ENCODE measurements at places on chromosomes 7 and 10.
A peak's percentile ranks its signal among the peaks of the same experiment; 100 is the strongest.

GRCh38 chr10:81216949-81217348 lies 658.0 kb upstream of the NRG3 start:
- DNase-seq = no peak

DNA sequence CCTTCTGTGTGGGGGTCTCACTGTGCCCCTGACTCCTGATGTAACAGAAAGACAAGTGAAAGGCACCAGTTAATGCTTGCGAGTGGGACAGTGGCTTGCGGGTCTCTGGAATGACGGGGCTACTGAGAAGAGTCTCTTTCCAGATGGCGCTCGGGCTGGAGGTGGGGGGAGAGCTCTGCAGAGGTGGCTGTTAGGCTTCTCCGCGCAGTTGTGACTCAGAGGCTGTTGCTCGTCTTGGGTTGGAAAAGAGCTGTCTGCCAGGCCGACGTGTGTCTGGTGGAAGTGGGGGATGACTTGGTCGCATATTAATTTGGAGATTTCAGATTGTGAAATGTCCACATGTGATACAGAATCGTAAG lies 27.9 kb upstream of the SH2B2 start:
- no peak for DNase-seq

GRCh38 chr7:96126382-96126781 lies 195.5 kb downstream of the SLC25A13 start:
- no peak for DNase-seq

DNA sequence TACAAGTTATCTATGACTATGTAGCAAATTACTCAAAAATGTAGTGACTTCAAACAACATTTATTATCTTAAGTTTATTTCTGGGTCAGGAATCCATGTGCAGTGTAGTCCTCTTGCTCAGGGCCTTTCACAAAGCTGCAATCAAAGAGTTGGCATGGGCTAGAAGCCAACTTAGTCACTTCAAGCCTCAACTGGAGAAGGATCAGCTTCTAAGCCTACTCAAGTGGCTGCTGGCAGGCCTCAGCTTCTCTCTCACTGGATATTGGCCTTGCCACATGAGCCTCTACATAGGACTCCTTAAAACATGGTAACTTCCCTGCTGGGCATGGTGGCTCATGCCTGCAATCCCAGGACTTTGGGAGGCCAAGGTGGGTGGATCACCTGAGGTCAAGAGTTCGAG lies 5.0 kb upstream of the NFE2L3 start:
- DNase-seq = no peak

DNA sequence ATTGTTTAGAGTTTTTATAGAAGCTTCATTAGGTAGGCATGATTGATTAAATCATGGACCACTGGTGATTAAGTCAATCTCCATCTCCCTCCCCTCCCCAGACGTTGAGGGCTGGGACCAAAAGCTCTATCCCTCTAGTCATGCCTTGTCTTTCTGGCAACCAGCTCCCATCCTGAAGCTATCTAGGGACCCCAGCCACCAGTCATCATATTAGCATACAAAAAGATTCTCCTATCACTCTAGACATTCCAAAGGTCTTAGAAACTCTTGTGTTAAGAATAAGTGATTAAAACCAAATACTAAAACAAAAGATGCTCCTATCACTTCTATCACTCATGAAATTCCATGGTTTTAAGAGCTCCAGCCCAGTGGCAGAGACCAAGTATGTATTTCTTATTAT lies 178.2 kb downstream of the RAPGEF5 start:
- no peak for DNase-seq

DNA sequence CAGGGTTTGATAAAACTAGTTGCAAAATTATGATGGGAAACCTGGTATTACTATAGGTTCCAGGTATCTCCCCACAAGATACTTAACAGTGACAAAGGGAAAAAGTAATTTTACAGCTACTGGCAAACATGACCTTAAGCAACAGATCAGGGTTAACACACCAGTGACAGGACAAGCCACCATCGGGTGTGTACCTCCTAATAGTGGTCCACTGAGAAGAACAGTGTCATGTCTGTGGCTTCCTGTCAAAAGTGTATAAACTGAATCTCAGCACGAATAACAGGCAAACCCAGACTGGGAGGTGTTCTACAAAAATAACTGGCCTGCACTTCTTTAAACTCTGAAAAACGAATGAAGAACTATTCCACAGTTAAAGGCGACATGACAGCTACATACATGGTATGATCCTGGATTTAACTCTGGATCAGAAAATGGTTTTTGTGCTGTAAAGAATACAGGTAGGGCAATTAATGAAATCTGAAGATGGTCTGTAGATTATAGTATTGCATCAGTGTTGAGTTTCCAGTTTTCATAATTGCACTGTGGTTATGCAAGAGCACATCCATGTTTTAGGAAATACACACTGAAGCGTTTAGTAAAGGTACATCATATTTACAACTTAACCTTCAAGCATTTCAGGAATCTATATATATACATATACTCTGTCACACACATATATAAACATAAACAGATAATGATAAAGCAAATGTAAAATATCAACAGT lies 32.0 kb upstream of the ARMS2 start:
- DNase-seq = no peak

GRCh38 chr10:35789996-35790395 lies 147.9 kb upstream of the FZD8 start:
- no peak for DNase-seq

GRCh38 chr10:63716016-63716580 lies 194.9 kb downstream of the REEP3 start:
- DNase-seq = no peak

- no peak for DNase-seq
These were observed 38.1 kb downstream of the GDI2 start for GRCh38 chr10:5774987-5775620.

DNA sequence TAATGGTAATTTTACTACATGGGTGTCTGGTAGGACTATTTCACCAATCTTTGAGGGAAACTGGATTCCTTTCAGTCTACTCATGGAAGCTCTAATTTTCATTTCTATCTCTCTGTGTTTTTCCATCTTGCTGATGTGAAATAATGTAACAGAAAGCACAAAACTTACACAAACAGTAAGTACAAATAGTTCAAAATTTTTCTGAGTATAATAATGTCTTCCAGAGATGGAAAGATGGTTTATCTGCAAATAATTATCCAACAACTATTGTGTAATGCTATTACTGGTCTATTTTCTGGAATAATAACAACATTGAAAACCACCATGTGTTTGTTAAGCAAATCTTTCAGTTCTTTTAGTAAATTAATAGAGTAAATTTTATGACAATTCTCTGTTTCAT lies 565.8 kb upstream of the MGMT start:
- DNase-seq = no peak

GRCh38 chr7:102439963-102440795 lies 6.8 kb downstream of the ORAI2 start:
- DNase-seq = no peak

GRCh38 chr10:34742456-34742855 lies 72.6 kb downstream of the PARD3 start:
- DNase-seq = no peak

DNA sequence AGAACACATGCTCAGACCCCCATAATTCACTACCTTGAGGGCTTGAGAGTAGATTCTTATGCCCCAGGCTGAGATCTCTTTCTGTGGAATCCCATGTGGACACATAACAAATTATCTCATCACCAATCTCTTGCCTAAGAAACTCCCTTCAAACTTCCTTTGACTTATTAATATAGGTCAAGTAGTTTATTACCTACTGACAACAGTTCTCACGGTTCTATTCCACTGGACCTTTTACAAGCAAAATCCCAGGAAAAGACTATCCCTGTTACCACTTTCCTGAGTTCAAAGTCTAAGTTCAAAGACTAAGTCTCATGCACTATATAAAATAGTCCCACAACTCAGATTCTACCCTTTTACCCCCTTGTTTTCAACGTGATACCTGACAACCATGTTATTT lies 754.7 kb downstream of the SUGCT start:
- DNase-seq = no peak

- no peak for DNase-seq
These were observed 391.8 kb downstream of the CALN1 start for GRCh38 chr7:72020311-72020710.

- no peak for DNase-seq
These were observed 1.8 kb upstream of the IKZF1 start for GRCh38 chr7:50302486-50303334.

DNA sequence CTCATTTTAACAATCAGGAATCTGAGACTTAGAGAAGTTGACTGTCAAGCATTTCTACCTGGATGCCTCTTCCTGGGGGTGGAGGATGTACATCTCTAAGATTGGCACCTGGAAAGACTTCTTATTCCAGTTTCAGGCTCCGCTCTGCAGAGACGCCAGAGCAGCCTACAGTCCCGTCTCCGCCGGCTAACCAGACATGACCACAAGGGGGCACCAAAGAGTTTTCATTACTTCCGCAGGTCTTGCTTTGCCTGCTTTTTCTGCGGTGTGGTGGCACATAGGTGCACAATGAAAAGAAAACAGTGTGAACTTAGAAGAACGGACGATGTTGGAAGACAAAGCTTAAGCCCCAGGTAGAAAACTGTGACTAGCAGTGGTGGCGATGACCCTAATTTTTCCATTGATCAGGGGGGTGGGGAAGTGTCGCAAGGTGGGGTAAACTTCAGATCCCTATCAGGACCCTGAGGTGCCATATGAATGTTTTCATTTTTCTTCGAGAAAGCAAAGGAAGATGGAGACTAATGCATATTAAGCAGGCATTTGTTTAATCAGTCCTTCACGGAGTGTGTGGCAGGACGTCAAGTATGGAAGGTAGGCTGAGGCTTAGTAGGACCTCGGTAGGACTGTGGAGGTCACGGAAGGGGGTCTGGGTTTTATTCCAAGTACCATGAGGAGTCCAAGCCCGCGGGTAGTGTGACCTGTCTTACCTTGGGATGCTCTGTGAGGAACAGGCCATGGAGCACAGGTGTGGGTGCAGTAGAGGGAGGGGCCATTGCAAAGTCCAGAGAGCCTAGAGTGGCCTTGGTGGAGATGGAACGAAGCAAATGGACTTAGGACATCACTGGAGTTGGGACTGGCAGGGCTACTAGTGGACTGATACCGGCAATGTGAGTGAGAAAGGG lies 60.1 kb upstream of the SORCS3 start:
- DNase-seq = peak; percentile 32

GRCh38 chr10:11159543-11160215 lies 142.0 kb downstream of the CELF2 start:
- no peak for DNase-seq

DNA sequence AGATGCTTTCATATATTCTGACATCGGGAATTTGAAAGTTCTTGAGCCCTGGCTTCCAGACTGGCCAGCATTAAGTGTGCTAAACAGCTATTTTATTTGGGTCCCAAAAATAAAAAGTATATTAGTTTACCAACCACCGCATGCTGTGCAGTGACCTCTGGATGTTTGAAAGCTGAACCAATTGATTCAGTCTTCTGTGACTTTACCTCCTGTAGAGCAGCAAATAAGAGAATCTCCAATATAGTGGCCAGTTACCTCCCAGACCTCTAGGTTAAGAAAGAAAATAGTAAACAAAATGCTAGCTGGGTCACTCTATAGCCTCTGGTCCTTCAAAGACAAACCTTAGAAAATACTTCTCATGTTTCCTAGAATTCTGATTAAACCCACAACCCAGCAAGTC lies 424.6 kb upstream of the NFE2L3 start:
- DNase-seq = no peak

DNA sequence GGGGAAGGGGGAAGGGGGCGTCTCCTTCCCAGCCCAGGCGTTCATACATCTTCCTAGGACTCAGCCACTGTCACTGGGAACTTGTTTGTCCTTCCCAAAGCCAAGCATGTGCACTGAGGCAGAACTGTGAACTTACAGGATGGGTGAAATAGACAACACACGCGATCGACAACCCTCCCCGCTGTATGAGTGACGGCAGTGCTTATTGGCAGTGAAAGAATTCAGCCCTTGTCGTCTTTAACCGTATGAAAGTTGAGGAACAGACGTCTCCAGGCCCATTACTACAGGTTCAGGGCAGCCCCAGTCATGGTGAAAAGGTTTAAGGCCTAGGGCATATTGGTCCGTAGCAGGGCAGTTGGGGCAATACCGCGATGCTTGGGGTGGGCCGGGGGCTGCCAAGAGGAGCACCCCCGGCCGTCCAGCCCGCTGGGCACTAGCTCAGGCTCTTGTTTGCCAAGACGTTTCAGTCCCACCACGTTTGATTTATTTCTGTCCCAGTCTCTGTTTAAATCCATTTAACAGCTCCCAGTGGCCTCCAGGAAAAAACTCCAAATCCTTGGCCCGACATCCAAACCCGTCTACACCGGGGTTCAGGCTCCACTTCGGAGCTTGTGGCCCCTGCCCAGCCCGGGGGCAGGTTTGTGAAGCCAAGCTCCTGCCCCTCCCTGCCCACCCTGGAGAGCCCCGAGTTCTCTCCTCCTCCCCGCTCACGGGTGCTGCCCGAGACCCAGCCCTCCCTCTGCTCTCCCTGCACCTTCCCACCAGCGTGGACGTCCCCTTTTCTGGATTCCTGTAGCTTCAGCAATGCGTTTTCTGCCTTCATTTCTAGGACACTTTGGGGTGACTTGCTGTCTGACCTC lies 159.8 kb downstream of the DNAJB6 start:
- no peak for DNase-seq

GRCh38 chr10:80599424-80599847 lies 61.7 kb downstream of the SH2D4B start:
- peak; percentile 64 for DNase-seq
